ENCODE measurements at places on chromosomes 1 and 21.

DNA sequence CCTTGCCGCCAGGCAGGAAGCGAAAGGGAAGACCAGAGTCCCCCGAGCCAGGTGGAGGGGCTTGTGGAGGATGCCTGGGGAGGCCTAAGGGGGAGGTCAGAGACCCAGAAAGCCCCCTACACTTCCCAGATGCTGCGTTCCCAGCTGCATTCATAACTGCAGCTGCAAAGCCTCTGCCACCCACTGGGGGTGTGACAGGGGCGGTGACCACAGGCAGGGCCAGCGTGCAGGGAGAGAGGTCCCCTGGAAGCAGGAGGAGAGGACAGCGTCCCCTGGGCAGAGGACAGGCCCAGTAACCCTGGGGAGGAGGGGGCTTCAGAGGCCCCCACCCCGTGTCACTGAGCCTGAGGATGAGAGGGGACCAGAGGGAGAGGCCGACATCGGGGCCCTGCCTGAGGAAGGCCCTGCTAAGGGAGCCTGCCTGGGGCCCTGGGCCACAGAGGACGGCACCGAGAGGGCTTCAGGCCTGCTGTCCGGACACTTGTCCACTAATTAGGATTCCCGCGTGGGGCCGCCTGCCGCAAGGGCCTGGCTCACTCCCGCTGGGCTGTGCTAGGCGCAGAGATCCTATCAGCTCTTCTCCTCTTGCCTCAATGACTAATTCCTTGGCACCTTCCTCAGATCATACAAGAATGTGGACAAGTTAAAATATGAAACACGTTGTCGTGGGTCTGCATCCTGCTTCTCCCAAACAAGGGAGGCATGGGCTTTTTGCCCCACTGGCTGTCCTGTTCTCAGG, 49.1 kb upstream of the CCDC27 start:
- no peak for DNase-seq

DNA sequence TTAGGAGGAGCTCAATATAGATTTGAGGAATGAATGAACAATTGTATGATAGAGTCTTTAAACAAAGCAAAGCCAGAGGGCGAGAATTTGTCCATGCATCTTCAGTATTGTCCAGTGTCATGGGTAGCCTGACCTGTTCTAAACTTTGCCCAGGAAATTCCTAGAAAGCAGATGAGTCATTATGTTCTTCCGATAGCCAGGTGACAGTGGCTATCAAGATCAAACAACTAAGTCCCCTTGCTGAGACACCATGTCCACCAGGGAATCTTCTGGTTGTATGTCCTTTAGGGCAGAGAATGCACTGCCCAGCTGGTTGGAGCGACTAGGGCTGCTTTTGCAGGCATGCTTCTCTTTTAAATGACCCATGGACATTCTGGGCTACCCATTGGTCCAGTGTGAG, 1.8 kb upstream of the SLC26A9 start:
- DNase-seq = no peak

DNA sequence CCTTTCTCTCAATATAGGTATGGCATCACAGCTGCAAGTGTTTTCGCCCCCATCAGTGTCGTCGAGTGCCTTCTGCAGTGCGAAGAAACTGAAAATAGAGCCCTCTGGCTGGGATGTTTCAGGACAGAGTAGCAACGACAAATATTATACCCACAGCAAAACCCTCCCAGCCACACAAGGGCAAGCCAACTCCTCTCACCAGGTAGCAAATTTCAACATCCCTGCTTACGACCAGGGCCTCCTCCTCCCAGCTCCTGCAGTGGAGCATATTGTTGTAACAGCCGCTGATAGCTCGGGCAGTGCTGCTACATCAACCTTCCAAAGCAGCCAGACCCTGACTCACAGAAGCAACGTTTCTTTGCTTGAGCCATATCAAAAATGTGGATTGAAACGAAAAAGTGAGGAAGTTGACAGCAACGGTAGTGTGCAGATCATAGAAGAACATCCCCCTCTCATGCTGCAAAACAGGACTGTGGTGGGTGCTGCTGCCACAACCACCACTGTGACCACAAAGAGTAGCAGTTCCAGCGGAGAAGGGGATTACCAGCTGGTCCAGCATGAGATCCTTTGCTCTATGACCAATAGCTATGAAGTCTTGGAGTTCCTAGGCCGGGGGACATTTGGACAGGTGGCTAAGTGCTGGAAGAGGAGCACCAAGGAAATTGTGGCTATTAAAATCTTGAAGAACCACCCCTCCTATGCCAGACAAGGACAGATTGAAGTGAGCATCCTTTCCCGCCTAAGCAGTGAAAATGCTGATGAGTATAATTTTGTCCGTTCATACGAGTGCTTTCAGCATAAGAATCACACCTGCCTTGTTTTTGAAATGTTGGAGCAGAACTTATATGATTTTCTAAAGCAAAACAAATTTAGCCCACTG, 11.5 kb downstream of the HIPK1 start:
- no peak for DNase-seq

- DNase-seq = peak; percentile 72
Observed at GRCh38 chr1:6275826-6276782, 15.2 kb upstream of the GPR153 start.

DNA sequence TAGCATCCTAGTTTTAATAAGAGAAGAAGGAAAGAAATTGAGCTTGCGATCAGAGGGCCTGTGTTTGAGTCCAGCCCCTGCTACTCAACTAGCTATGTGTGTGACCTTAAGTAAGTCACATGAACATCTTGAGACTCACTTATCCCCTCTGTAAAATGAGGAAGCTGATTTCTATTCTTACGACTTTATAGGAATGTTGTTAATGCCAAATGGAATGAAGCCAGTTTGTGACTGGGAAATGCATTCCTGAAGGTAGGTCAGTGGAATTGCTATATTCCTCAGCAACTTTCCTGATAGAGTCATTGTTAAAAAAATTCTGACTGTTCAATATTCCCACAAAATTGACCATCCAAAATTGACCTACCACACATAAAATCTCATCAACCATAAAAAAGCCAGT, 14.9 kb downstream of the FASLG start:
- no peak for DNase-seq

Data from left ventricle myocardium inferior (tissue), 1 donor.